Adrenal gland (tissue), 19 donors: ENCODE measurements at places on chromosomes 5 and 9. TPM values are rescaled to one million over a fixed set of nuclear protein-coding genes. Genes with fewer than 3 reads are reported as not detected.

Gene FOXD4
- 1.2 TPM for polyA plus RNA-seq

Gene SLC36A2
- not detected for polyA plus RNA-seq

Gene ZNF483
- polyA plus RNA-seq = 3.1 TPM

Gene RNF180
- polyA plus RNA-seq = 3.2 TPM

Gene PCDHB4
- 0.56 TPM for polyA plus RNA-seq

Gene PCDHA1
- polyA plus RNA-seq = 0.08 TPM

DNA sequence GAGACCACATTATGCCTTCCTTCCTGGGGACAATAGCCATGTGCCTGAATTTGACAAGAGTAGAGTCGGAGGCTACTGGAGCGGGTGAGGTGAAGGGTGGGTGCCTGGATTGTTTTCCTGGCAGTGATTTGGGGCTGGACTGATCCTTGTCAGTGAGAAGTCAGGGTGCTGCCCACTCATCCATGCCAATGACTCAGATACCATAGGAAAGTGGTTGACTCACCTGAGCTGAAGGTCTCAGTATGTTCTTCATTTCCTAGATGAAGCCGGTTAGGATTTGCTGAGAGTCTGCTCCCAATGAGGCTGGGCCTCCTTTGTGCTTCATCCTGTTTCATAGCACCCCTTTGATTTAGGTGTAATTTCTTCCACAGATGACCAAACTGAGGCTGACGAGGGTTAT is 366.0 kb downstream of the KDM4C start:
- no peak for DNase-seq

DNA sequence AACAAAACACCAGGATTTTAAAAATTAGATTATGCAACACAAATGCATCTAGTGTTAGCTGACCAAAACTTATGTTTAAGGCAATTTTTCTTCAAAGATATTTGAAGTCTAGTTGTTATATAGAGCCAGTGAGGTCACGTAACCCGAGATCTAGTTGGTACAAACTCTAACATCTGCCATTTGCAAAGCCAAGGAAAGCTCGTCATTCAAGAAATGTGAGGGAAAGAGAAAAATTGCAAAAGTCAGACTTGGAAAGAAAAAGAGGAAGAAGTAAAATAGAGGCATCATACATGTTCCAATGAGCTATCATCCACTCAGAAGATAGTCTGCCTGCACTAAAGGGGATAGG is 293.4 kb upstream of the PUM3 start:
- no peak for DNase-seq

GRCh38 chr5:132470010-132470392 is 20.6 kb downstream of the IRF1 start:
- peak; percentile 14 for DNase-seq

DNA sequence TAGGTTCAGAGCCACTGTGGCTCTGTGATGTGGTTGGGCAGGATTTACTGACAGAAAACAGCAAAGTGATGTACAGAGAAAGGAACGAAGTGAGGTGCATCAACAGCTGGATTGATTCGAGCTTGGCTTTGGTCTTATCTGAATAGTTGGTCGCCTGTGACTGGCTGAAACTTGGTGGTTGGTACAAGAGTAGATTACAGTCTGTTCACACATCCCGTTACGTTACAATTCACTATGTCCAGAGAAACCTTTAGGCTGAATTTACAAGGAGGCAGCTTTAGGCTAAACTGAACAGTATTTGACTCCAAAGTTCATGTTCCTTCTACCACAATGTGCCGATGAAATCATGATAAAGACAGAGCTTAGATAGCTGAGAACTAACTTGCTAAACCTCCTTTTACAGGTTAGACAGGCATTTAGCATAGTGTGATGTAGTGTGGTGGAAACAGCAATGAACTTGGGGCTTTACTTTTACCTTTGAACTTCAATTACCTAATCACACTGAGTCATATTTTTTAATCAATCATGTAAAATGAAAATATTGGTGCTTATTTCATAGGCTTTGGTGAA is 210.2 kb upstream of the PUM3 start:
- DNase-seq = no peak

- DNase-seq = no peak
These were observed 99.9 kb downstream of the MAMDC2 start for GRCh38 chr9:70143394-70144130.

- no peak for DNase-seq
These were observed 910 bp downstream of the TDRD7 start for GRCh38 chr9:97412626-97413385.

DNA sequence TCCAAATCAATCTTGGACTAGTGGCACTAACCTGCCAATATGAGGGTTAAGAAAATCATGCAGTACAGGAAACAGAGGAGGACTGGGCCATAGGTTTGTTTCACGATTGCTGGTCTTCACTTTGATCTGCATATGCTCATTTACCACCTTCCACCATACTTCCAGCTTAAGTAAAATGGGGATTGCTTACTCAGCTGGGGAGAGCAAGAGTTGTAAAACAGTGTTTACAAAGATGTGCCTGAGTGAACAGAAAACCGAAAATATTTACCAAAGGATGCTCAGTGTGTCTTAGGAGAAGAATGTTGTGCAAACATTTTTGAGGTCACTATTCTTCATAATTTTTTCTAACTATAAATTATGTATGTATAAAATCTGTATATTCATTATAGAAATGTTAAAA is 65.1 kb upstream of the DNAH5 start:
- no peak for DNase-seq

GRCh38 chr5:33072726-33073125 is 361.6 kb downstream of the NPR3 start:
- DNase-seq = no peak

GRCh38 chr9:92614763-92615461 is 55.0 kb downstream of the IPPK start:
- no peak for DNase-seq

DNA sequence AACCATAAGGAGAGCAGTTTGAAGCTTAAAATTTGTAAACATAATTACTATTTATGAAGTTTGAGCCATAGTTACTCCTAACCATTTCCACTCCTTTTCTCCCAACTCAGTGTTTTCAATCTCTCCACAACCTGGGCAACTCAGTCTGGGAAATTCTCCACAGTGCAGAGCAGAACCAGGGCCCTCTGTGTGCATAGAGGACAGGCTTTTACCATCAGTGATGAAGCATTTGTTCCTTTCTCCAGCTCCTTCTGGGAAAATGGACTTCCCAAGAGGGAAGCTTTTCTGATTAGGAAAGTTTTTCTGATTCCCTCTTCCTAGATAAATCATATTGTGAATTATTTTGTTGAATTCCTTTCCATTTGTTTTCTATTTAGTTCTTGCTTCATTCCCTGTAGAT is 132.3 kb upstream of the MPDZ start:
- no peak for DNase-seq

- DNase-seq = no peak
These were observed 251.3 kb upstream of the DAP start for GRCh38 chr5:11012295-11012694.

GRCh38 chr9:123406691-123407216 is 50.8 kb downstream of the CRB2 start:
- no peak for DNase-seq

GRCh38 chr9:87198716-87199115 is 251.4 kb upstream of the GAS1 start:
- no peak for DNase-seq
